Vagina (tissue), 2 donors: ENCODE measurements at places on chromosomes 16 and 17. TPM values are rescaled to one million over a fixed set of nuclear protein-coding genes. Genes with fewer than 3 reads are reported as not detected.

- no peak overlapping the region for H3K27ac ChIP-seq
- no peaks in the 10 kb centered on the region for H3K27me3 ChIP-seq
- no peaks in the 10 kb centered on the region for H3K36me3 ChIP-seq
- H3K4me3 ChIP-seq: no peak overlapping the region
- DNase-seq: no peak
- H3K4me1 ChIP-seq: peaks cover 23% of the 10 kb centered on the region
Measured at GRCh38 chr17:39360537-39360936, 40.9 kb downstream of the FBXL20 start.

GRCh38 chr17:49439305-49439672, 24.6 kb upstream of the PHB1 start:
- no peaks in the 10 kb centered on the region for H3K36me3 ChIP-seq
- H3K27ac ChIP-seq: no peak overlapping the region
- no peak overlapping the region for H3K4me3 ChIP-seq
- no peaks in the 10 kb centered on the region for H3K27me3 ChIP-seq
- DNase-seq: no peak

- no peak overlapping the region for H3K4me3 ChIP-seq
- DNase-seq: no peak
- H3K27ac ChIP-seq: no peak overlapping the region
- peaks cover 24% of the 10 kb centered on the region for H3K4me1 ChIP-seq
Measured at GRCh38 chr17:47837401-47838039, 3.6 kb downstream of the SCRN2 start.

DNA sequence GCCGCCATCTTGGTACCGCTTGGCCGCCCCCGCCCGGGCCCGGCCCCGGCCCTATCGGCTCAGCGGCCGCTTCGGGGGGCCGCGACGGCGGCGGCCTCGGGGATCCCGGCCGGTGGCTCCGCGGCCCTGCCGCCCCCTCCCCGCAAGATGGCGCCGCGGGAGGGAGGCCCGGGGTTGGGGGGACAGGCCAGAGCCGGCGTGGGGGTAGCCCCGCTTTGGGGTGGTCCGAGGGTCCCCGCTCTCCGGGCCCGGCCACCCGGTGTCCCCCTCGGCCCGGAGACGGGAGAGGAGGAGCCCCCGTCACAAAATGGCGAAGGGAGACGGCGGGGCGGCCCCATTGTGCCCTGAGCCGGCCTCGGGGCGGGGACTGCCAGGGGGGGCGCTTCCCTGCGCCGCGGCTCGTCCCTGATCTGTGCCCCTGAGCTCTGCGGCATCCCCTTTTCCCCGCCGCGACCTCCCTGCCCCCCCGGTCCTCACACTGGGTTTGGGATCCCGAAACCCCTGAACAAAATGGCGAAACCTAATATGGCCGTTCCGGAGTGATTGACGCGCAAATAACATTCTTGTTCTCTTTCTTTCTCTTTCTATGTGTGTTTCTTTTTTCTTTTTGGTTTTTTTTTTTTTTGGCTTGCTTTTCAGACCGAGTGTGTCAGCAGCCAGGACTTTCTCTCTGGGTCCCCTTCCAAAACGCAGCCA, 986 bp downstream of the HAPSTR1 start:
- peak overlapping the region; percentile 100 for H3K27ac ChIP-seq
- H3K4me3 ChIP-seq: peak overlapping the region; percentile 98
- H3K36me3 ChIP-seq: no peaks in the 10 kb centered on the region
- peaks cover 56% of the 10 kb centered on the region for H3K4me1 ChIP-seq

- peak overlapping the region; percentile 6 for H3K27ac ChIP-seq
- peaks cover 65% of the 10 kb centered on the region for H3K4me1 ChIP-seq
- H3K36me3 ChIP-seq: no peaks in the 10 kb centered on the region
- no peak for DNase-seq
- no peak overlapping the region for H3K4me3 ChIP-seq
Measured at GRCh38 chr16:81463296-81463890, 18.8 kb downstream of the CMIP start.

DNA sequence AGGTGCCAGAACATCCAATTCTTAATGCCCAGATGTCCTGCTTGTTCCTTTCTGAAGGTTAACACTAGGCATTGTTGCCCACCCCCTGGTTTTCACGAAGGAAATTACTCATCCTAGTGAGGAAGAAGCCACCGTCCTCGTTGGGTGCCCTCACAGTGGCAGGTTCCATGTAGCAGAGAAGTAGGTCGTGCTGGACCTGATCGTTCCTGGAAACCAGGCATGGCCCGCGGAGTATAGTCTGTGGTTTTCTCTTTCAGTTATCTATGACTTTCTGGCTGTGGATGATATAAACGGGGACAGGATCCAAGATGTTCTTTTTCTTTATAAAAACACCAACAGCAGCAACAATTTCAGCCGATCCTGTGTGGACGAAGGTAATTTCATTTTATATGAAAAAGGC, 16.5 kb downstream of the RGS11 start:
- no peaks in the 10 kb centered on the region for H3K4me1 ChIP-seq
- DNase-seq: no peak
- peaks cover 61% of the 10 kb centered on the region for H3K36me3 ChIP-seq
- H3K27me3 ChIP-seq: no peaks in the 10 kb centered on the region
- no peak overlapping the region for H3K27ac ChIP-seq
- no peak overlapping the region for H3K4me3 ChIP-seq

DNA sequence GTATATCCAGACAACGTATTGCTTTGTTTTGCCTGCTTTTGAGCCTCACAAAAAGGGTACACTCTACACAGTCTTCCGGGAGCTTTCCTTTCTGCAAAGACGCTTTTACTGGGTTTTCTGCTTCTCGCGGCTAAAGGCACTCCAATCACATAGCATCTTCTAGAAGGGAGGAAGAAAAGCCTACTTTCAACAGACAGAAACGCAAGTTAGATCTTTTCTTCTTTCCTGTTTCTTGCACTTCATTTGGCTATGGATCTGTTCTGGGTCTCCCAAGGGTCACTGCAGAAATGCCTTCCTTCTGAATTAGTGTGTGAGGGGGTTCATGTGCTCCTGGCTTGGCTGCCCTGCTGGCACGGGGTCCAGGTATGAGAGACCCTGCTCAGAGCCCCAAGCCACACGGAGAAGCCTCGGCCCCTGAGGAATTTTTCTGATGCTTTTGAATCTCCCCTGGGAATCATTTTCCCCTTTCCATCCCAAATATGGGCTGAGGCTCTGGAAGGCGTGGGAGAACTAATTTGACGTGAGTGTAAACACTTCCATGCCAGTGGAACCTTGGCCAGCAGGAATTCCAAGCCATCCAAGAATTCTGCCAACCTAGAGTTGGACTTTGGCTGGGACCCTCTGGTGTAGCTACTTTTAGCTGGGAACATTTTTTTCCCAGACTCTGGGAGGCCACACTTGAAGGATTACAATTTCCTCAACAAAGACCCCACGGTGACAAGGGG, 49.6 kb upstream of the NKD1 start:
- peak overlapping the region; percentile 36 for H3K27ac ChIP-seq
- no peak overlapping the region for H3K4me3 ChIP-seq
- no peaks in the 10 kb centered on the region for H3K27me3 ChIP-seq
- H3K36me3 ChIP-seq: no peaks in the 10 kb centered on the region

GRCh38 chr16:76656994-76657393, 379.8 kb downstream of the CNTNAP4 start:
- H3K4me1 ChIP-seq: no peaks in the 10 kb centered on the region
- DNase-seq: no peak
- H3K4me3 ChIP-seq: no peak overlapping the region
- H3K36me3 ChIP-seq: no peaks in the 10 kb centered on the region
- H3K27me3 ChIP-seq: no peaks in the 10 kb centered on the region
- H3K27ac ChIP-seq: no peak overlapping the region

GRCh38 chr16:58628845-58629732, 537 bp downstream of the CNOT1 start:
- DNase-seq: peak; percentile 93
- peak overlapping the region; percentile 98 for H3K4me3 ChIP-seq
- H3K4me1 ChIP-seq: peaks cover 41% of the 10 kb centered on the region
- H3K27ac ChIP-seq: peak overlapping the region; percentile 99

DNA sequence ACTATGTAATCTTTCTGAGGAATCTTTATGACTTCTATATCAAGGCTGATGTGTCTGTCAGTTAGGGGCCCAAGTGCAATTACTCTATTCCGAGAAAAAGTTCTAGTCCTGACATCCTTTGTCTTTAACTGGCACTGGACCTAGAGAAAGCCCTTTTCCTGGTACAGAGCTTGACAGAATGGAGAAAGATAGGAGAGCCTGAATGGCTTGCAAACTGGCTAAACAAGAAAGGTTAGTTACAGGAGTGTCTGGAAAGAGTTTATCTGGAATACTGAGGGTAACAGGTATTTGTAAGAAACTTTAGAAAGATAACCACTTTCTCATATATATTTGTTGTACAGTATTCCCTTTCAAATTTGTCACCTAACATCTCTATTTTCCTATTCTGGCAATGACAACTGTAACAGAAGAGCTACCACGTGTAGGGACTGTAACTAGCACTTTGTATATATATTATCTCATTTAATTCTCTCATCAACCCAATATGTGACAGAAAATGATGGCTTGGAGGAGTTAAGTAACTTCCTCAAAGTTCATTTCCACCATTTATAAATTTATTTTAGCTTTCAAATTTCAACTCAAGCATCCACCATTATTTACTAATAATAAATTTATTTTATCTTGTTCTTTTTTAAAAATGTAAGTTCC, 97.4 kb upstream of the C17orf78 start:
- H3K27ac ChIP-seq: no peak overlapping the region
- DNase-seq: no peak
- peaks cover 9% of the 10 kb centered on the region for H3K4me1 ChIP-seq
- H3K27me3 ChIP-seq: no peaks in the 10 kb centered on the region
- no peak overlapping the region for H3K4me3 ChIP-seq

DNA sequence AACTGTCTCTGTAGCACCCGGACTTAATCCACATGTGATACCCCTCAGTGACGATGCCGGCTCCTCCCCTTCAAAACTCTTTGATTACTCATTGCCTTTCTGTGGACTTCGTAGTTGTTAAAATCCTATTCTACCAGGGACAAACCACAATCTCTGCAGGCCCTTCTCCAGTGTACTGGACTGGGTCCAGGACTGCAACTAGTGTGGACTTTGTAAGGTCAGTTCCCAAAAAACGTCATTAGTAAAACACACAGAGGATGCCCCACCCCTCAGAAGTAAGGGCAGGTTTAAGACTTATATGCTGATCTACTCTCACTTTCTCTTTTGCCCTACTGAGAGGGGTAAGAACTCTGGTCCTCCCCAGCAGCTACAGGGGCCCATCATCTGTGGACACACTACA, 10.5 kb upstream of the NUDT7 start:
- no peaks in the 10 kb centered on the region for H3K27me3 ChIP-seq
- H3K36me3 ChIP-seq: no peaks in the 10 kb centered on the region
- H3K4me3 ChIP-seq: no peak overlapping the region
- H3K4me1 ChIP-seq: no peaks in the 10 kb centered on the region
- H3K27ac ChIP-seq: no peak overlapping the region
- DNase-seq: no peak

GRCh38 chr17:83199500-83200201, 120.2 kb downstream of the METRNL start:
- no peaks in the 10 kb centered on the region for H3K27me3 ChIP-seq
- no peak overlapping the region for H3K4me3 ChIP-seq
- DNase-seq: no peak
- H3K36me3 ChIP-seq: no peaks in the 10 kb centered on the region

DNA sequence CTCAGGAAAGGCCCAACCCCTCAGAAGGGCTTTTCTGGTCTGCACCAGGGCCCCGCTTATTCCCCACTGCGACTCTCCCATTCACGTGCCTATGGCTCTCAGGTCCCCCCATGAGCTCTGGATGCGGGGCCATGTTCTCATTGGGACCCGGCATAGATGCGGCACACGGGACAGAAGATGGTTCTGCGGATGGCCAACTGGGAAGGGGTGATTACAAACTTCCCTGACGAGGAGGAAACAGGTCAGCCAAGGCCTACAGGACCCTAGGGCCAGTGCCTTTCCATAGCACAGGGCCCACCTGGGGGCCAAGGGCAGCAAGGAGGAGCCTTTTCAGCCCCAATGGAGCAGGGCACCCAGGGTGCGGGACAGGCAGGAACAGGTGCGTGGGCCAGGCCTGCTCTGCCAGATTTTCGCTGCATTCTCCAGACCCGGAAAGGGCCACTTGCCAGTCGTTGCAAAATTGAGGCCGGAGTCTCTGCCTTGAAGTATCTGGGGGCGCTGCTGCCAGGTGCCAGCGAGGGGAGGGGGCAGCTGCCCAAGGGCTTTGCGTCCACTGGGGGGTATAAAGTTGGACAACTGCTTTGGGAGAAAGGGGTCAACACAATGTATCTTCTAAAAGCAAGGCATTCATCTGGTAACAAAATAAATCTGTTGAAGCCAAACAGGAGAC, 20.5 kb downstream of the SLC7A5 start:
- H3K27me3 ChIP-seq: no peaks in the 10 kb centered on the region
- no peaks in the 10 kb centered on the region for H3K36me3 ChIP-seq
- no peak for DNase-seq

- no peaks in the 10 kb centered on the region for H3K27me3 ChIP-seq
- DNase-seq: no peak
- no peak overlapping the region for H3K4me3 ChIP-seq
- peaks cover 34% of the 10 kb centered on the region for H3K4me1 ChIP-seq
Measured at GRCh38 chr17:77125432-77125901, 15.3 kb upstream of the SEC14L1 start.

The PRAC2 gene
- not detected for total RNA-seq

The TEX14 gene
- total RNA-seq: not detected

The ATP2A1 gene
- not detected for total RNA-seq

The QPRT gene
- total RNA-seq: 13.8 TPM

The TAT gene
- not detected for total RNA-seq

The ANKRD40CL gene
- not detected for total RNA-seq

The HASPIN gene
- 0.74 TPM for total RNA-seq
